ENCODE measurements at places on chromosomes 7 and 10. TPM values are rescaled to one million over a fixed set of nuclear protein-coding genes. Genes with fewer than 3 reads are reported as not detected.

PIK3AP1 gene
- total RNA-seq: 1.1 TPM

CRYGN gene
- total RNA-seq: 0.25 TPM

KCNMA1 gene
- total RNA-seq: not detected

OLAH gene
- total RNA-seq: 1.0 TPM

FGF8 gene
- not detected for total RNA-seq

PDK4 gene
- not detected for total RNA-seq

DNA sequence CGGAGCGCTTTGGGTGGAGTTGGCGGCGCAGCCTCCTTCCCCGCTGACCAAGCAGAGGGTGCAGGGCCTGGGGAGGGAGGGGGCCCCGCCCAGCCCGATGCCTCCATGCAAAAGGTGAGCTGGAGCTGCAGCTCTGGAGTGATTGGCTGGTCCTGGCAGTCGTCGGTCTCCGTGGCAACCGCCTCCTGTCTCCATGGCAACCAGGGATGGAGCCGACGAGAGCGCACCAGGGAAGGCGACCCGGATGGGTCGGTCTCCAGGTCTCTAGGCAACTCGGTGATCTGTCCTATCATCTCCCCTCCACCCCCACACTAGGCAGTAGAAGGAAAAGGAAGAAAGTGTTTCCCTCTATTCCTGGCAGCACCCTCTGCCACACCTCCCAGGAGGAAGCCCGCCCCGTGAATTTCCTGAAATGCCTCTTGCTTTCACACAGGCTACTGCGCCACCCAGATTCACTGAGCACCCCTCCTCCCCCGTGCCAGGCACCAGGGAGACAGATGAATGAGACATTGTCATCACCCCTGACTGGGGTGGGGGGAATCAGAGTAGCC is 647 bp upstream of the NACAD start:
- DNase-seq: peak; percentile 71

DNA sequence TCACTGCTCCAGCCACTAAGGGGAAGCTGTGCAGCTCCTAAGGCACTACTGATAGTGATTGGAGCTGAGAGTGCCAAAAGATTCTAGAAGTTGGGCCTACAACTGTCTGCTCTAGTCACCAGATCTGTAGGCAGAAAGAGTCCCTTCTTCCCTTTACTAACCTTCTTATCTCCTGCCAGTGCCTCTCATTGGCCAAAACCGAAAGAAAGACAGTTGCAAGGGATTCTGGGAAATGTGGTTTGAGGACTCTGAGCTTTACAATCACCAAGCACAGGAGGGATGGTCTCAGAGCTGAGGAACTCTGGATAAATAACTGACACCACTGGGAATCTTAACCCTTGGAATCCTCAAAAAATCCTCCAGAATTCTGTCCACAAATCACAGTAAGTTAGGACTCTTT is 615.8 kb downstream of the CCSER2 start:
- no peak for DNase-seq

DNA sequence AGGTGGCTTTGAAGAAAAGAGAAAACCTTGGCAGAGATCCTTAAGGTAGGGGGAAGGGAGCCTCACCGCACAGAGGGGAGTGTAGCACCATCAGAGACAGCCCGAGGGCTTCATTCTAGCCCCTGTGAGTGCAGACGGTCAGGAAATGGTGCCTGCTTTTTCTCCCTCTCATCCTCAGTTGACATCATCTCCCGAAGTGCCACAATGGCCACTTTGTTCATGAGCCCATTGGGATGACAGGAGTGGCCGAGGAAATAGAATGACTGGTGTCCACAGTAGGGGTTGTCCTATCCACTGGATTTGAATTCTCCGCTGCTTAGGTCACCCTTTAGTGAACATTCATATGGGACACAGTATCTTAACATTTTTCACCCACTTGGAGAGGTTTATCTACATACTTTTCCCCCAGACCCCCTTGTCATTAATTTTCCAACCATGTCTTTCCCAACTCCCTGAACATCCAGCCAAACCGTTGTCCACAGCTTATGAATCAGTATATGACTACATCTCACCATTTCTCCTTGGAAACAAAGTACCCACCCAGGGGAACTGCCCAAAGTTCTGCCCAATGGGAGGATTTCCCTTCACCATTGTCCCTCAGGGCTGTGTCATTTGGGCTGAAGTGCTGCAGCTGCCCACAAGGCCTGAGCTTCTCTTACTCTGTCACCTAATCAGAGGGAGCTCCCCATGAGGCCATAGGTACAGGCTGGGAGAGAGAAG is 108.8 kb downstream of the ADCY1 start:
- DNase-seq: no peak

DNA sequence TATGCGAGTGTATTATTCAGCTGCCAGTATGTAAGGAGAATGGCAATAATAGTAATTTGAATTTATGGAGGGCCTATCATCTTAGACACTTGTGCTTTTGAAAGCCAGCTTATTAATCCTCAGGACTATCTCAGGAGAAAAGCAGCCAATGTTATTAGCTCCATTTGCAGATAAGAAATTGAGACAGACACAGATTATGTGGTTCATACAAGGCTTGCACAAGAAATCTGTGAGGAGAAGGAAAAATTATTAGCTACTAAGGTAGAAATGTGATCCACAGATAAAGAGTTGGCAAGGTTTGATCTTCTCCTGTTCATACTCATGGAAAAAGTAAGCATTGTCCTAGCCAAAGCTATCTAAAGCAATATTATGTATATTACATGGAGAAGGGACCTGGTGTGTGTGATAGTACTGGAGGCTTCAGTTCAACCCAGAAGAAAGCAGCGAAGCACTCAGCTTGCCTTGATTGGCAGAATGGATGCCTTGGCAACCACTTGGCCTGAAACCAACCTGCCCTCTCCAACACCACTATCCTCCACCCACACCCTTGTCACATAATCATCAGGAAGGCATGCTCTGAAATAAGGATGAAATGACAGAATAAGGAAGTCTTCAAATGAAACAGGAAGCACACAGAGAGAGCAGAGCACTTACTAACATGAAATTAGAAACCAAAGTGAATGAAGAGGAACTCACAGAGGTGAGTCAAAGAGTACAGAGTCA is 18.0 kb downstream of the MACC1 start:
- no peak for DNase-seq

DNA sequence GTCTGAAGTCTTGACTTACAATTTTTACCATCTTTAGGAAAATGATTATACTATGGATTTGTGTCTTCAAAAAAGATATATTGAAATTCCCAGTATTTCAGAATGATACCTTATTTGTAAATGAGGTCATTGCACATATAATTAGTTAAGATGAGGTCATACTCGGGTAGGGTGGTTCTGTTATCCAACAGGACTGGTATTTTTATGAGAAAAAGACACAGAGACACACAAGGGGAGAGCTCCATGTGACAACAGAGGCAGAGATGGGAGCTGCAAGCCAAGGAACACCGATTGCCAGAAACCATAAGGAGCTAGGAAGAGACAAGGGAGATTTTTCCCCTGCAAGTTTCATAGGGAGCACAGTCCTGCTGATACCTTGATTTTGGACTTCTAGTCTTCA is 356.9 kb downstream of the ARL4A start:
- DNase-seq: no peak

DNA sequence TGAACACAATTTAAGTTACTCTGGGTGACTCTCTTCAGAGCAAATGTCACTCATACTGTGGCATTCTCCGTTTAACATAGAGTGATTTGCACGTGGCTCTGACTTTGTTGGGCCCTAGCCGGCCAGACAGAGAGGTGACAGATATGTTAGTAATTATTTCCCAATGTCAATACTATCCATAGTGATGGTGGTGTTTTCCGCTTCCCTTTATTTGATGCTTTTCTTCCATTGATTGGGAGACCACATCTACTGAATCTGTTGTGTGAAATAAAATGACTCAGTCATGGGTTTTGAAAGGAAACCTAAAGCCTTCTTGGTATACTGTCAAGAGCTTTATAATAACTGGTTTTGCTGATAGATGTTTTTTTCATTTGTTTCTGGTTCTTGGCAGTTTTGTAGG is 7.4 kb downstream of the AVL9 start:
- DNase-seq: no peak

DNA sequence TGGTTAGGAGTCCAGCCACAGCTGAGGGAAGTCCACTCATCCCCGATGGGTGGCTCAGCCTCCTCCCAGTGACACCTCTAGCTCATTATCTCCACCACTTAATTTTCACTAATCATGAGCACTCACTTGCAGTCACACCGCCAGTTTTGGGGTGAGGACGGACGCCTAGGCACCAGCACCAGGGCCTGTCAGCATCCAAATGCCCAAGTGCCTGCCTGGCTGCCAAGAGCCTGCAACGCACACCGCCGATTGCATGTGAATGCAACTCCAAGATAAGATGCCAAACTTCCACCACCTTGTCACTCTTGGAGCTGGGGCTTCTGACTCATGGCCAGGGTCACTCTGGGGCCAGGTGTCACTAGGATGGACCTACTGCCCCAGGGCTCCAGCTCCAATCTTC is 24.4 kb upstream of the SMARCD3 start:
- no peak for DNase-seq

- no peak for DNase-seq
These were observed 248.2 kb downstream of the REEP3 start for GRCh38 chr10:63769367-63769766.

DNA sequence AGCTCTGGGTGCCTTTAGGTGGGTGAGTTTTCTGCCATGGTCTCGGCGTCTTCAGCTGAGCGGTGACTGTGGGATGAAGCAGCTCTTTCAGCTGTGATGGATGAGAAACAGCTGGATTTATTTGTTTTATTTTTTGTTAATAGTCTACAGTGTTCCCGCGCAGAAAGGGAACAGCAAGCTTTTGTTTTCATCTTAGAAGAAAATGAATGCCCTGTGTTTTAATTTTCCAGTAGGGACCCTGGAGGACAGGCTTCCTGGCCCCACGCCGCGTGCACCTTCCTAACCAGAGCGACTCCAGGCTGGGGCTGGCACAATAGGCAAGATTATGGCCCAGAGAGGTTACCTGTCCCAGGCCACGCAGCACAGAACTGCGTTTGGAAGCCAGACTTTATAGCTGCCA is 57.6 kb downstream of the GTF2IRD1 start:
- no peak for DNase-seq

GRCh38 chr7:55104712-55105433 is 86.1 kb downstream of the EGFR start:
- no peak for DNase-seq

DNA sequence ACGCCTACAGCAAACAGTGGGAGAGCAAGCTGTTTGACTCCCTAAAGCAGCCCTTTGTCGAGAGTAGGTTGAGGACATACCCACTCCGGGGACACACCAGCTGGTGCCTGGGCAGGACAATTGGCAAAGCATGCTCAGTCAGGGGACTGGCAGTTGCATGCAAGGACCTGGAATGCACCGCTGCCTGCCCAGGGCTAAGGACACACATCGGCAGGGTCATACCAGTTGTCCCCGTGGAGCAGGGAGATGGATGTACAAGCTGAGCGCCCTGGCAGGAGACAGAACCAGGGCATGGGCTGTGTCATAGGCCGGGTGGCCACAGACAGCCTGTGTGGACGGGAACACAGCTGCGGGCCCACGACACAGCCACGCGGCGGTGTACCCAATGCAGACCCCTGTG is 18.3 kb upstream of the ELN start:
- DNase-seq: no peak

GRCh38 chr10:4846775-4847174 is 20.8 kb downstream of the AKR1E2 start:
- no peak for DNase-seq

DNA sequence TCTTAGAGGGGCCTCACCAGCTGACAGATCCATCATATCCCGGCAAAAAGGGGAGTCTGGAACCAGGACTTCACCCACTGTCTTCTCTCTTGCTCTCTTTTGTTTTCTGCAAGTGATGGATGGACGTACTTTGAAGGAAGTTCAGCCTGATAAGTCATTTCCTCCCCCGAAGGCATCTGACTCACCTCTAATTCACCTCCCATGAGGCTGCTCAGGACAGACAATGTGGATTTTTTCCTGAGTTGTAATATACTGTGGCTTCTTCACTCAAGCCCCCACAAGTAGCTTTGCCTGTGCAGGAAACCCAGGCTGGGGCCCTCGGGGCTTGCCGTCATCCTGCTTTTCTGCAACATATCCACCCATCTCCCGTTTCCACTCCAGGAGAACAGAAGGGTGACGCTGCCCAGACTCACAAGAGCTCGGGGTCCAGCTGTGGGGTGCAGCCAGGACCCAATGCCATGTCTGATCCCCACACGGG is 70.4 kb downstream of the ASB13 start:
- DNase-seq: no peak

GRCh38 chr7:28904578-28905048 is 53.5 kb downstream of the TRIL start:
- no peak for DNase-seq

- no peak for DNase-seq
These were observed 40.9 kb downstream of the BMPER start for GRCh38 chr7:33946094-33946699.

GRCh38 chr7:113421696-113422330 is 303.5 kb upstream of the SMIM30 start:
- DNase-seq: peak; percentile 84

GRCh38 chr10:95522117-95522516 is 39.1 kb downstream of the SORBS1 start:
- no peak for DNase-seq

- no peak for DNase-seq
These were observed 64.7 kb upstream of the LRGUK start for GRCh38 chr7:134062460-134062859.

- DNase-seq: no peak
These were observed 46.1 kb upstream of the NCAPG2 start for GRCh38 chr7:158750702-158751101.

- DNase-seq: no peak
These were observed 40.2 kb downstream of the COA1 start for GRCh38 chr7:43689115-43689514.

GRCh38 chr7:20447021-20447650 is 116.4 kb downstream of the ITGB8 start:
- no peak for DNase-seq

DNA sequence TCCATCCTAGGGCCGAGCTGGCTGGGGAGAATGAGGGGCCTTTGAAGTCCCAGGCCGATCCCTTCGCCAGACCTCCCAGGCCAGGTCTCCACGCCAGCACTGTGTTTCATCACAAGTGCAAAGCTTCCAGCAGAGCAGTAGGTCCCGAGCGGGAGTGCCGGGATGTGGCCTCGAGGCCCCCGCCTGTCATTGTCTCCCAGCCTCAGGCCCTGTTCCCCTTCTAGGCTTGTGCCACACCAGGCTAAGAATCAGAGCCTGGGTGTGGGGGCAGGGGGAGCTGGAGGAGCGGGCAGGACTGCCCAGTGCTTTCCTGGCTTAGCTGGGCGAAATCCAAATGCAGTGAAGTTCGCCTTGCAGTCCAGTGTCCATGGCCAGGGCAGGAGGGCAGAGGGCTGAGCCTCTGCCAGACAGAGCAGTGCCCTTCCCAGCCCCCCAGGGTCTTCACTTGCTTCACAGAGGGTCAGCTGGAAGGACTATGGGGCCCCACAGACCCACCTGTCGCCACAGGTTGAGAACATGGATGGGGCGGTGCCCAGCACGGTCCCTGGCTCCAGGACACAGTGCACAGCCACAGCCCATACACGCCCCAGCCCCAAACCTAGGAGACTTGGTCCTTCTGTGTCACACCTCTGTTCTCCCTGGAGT is 20.2 kb upstream of the PFKFB3 start:
- DNase-seq: no peak

DNA sequence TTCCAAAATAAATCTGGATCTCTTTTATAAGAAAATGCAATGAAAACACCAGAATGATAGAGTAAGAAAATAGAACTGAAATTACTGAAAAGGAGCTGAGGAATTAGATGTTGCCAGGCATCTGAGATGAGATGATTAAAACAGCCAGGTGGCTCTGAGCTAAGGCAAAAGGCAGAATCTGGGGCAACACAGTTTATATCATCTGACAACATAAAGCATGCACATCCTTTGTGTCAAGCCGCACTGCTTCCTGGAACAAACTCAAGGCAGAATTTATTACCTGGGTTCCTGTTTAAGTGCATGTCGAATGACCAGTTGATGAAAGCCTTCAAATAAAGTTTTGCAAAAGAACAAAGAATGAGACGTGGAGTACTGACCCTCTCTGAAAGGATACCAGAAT is 247.0 kb downstream of the SNX10 start:
- DNase-seq: no peak

Measured in activated CD4-positive, alpha-beta T cell treated with anti-CD3 and anti-CD28 coated beads, Interleukin-2, amount 10 ng/mL, durations not matched to agents 7 days and 5 days (primary cell).